Melanocyte of skin (primary cell): ENCODE measurements at places on chromosomes 12 and 14. TPM values are rescaled to one million over a fixed set of nuclear protein-coding genes. Genes with fewer than 3 reads are reported as not detected.

Gene KERA
- total RNA-seq: not detected in 2 replicates

Gene PIWIL1
- 0.34 and 0.36 TPM in 2 replicates for total RNA-seq

Gene CD69
- not detected in 2 replicates for total RNA-seq

Gene EPYC
- not detected in 2 replicates for total RNA-seq

Gene OAS3
- total RNA-seq: 63.6 and 186 TPM in 2 replicates

Gene ATXN7L3B
- total RNA-seq: 18.6 and 26.8 TPM in 2 replicates

Gene MIP
- total RNA-seq: not detected in 2 replicates

Gene DBX2
- total RNA-seq: not detected in 2 replicates

Gene SLC6A15
- 53.3 and 94.5 TPM in 2 replicates for total RNA-seq

Gene LTBP2
- 0.77 and 1.00 TPM in 2 replicates for total RNA-seq

Gene C12orf60
- total RNA-seq: 7.3 and 9.3 TPM in 2 replicates

Gene PPHLN1
- total RNA-seq: 60.9 and 94.5 TPM in 2 replicates

Gene CLEC6A
- total RNA-seq: not detected in 2 replicates

Gene KRT77
- total RNA-seq: not detected in 2 replicates

Gene NPAS3
- total RNA-seq: under 0.01 and 0.46 TPM in 2 replicates

Gene CATSPERB
- total RNA-seq: not detected in 2 replicates

Gene KRT73
- total RNA-seq: not detected in 2 replicates
